ENCODE measurements at places on chromosomes 12 and 14.

GRCh38 chr14:51652168-51653078 lies 713 bp downstream of the FRMD6 start:
- no peak for DNase-seq

DNA sequence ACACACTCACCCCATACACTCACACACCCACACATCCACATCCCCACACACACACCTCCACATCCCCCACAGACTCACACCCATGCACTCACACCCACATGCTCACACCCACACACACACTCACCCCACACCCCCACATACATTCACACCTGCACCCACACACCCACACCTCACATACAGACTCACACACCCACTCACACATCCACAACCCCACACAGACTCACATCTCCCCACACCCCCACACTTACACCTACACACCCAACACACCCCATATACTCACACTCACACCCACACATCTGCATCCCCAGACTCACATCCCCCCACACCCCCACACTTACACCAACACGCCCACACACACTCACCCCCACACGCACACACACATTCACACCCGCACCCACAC lies 171.8 kb downstream of the GLT1D1 start:
- DNase-seq: no peak

- DNase-seq: no peak
These were observed 400.2 kb downstream of the TMEM121 start for GRCh38 chr14:105926373-105927095.

DNA sequence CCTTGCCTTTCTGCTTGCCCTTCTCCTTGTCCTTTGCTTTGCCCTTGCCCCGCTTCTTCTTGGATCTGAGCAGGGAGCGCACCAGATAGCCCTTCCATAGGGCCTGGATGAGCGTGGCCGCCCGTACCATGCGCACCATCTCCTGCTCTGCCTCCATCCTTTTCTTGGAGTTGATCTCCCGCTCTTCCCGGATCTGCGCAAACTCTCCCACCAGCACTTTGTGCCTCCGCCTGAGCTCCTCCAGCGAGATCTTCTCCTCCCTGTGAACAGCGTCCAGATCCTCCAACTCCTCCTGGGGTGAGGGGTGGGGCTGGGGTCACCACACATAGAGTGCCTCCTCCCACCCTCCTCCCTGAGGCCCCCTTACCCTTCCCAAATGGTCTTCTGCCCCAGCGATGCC lies 10.1 kb downstream of the RITA1 start:
- DNase-seq: no peak

DNA sequence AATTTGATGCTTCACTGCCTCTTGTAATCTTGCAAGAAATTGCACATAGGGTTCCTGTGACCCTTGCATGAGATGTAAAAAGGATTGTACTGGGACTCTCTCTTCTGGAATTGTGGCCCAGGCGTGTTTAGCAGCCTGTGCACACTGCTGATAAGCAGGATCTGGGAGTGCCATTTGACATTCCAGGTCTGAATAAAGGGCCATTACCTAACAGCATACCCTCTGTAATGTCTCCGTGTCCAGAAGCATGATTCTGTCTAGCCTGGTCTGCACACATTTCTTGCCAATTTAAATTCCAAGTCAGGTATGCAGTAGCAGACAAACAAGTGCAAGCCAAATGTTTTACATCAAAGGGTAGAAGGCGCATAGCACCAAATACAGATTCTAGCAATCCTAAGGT lies 18.1 kb upstream of the MAPKAPK5 start:
- no peak for DNase-seq

DNA sequence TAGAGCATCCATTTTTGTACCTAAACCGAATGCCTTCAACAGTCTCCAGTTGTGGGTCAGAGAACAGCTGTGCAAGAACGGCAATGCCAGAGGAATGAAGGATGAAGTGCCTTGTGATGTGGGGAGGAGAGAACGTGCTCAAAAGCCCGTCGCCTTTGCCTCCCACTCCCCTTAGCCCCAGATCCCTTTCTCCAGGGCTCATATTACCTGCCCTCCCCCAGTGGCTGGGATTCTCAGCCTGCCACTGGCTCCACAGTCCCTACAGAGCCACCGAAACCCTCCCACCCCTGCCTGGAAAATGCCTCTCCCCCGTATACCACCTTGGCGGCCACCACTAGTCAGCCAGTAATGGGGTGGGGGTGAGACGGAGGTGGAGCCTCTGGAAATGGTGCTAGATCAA lies 158.5 kb downstream of the ZFP36L1 start:
- no peak for DNase-seq

DNA sequence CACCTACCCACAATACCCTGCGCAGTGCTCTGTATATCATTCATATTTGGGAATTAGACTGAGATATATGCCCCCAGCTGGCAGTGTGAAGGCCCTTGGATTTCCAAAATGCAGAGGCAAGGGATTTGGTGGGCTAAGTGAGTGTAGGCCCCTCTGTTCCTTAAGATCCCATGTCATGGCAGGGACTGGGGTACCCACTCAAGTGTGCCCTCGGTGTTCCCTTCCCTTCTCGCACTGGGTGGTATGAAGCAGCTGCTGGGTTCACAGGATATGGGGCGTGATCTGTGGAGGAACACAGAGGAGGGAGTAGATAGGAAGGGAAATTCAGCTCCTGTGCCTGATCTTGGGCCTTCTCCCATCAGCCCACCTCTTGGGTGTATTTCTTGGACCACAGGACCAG lies 63.1 kb upstream of the VASH1 start:
- no peak for DNase-seq

Measured in cortex of kidney (tissue), 1 donor.